NCI-H1417 treated with DMSO at 0.1 percent for 48 hours (cell line): ENCODE measurements at places on chromosomes 13 and 19.

GRCh38 chr19:36398571-36398970 is 19.6 kb upstream of the ZFP14 start:
- DNase-seq, result no peak

DNA sequence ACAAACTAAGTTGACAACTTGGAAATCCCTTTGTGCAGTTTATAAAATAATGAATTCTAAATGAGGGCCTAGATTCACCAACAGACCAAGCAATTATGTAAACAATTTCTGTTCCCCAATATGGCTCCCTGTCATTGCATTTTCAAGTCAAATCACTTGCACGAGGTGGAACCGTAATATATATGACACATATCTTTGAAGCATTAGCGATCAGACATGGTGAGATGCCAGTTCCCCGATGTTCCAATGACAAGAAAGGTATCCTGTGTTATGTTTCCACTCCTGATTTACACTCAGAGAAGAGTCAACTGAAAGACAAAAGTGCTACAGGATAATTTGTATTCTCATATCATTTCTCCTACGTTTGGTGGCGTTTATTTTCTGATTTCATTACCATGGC is 108.5 kb upstream of the TDRD3 start:
- no peak for DNase-seq

- peak; percentile 34 for DNase-seq
These were observed 904.8 kb upstream of the PCDH20 start for GRCh38 chr13:62320129-62321108.

- no peak for DNase-seq
These were observed 179.6 kb upstream of the MIR17HG start for GRCh38 chr13:91167706-91168385.

GRCh38 chr13:112145551-112146360 is 78.8 kb downstream of the SOX1 start:
- DNase-seq, result no peak

DNA sequence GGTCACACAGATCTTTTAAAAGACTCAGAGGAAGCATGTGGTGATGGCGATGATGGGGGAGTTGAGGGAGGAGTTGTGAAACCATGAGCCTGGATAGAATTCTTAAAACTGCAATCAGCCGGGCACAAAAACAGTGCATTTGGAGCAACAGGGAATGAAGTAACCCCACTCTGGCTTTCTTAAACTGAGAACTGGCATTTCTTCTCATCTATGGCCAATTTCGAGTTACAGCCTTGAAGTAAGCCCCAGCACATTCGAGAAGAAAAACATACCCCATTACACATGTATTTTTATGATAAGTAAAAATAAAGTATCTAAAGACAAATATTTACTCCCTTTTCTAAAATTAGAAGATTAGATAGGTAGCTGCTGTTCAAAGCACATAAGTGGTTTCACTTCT is 70.1 kb downstream of the DCLK1 start:
- DNase-seq, result no peak

- no peak for DNase-seq
These were observed 2.0 kb upstream of the INAFM1 start for GRCh38 chr19:47272448-47273312.

- DNase-seq, result no peak
These were observed 77.5 kb downstream of the FNDC3A start for GRCh38 chr13:49053215-49053614.

GRCh38 chr13:43363156-43363953 is 340.0 kb downstream of the DNAJC15 start:
- no peak for DNase-seq

GRCh38 chr19:11168568-11168967 is 13.0 kb upstream of the SPC24 start:
- no peak for DNase-seq

- DNase-seq, result no peak
These were observed 39.7 kb upstream of the RNF113B start for GRCh38 chr13:98216711-98217285.

DNA sequence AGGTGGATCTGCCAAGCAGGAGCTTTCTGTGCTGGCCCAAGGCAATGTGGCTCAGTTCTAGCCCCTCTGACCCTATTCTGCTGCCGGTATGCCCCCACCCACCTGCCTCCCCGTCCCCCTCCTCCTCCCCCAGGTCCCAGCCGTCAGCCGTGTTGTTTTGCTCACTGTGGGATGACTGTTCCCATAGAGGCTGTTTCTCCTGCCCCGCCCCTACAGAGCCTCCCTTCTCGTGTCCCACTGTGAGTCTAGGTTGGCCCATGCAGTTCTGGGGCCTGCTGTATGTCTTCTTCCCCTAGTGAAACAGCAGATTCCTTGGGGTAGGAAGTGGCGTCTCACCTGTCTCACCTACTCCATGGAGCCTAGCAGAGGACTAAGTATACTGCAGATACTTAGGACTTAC is 48.8 kb downstream of the ATP11A start:
- no peak for DNase-seq

DNA sequence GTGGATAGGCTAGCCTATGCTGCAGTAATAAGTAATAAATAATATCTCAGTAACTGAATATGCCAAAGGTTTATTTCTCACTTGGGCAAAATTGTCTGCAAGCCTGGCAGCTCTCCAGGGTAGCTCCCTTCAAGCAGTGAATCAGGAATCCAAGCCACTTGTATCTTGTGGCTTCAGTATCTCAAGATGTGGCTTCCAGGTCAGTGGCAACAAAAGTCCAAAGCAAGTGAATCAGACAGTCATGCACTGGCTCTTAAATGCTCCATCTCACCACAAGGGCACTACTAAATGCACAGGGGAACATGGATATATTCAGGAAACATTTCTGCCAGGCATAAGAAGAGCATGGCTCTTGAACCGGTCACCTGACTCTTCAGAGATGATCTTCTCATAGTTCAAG is 126.3 kb downstream of the KCTD12 start:
- no peak for DNase-seq
